ENCODE measurements at places on chromosomes 1 and 21. TPM values are rescaled to one million over a fixed set of nuclear protein-coding genes. Genes with fewer than 3 reads are reported as not detected.
A peak's percentile ranks its signal among the peaks of the same experiment; 100 is the strongest.

DNA sequence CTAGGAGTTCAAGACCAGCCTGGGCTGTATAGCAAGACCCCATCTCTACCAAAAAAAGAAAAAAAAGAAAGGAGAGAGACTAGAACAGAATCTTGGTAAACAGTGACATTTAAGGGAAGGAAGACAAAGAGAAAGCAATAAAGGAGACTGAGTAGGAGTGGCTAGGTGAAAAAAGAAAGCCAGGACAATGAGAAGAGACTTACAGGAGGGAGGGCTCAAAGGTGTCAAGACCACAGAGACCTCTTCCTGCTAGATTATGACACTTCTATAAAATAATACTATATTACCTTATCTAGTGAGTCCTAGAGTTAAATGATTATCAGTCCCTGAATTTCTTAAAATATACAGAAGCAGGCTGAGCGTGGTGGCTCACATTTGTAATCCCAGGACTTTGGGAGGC, 10.1 kb upstream of the EPRS1 start:
- peaks cover 3% of the 10 kb centered on the region for H3K4me1 ChIP-seq
- H3K27me3 ChIP-seq = no peaks in the 10 kb centered on the region
- H3K36me3 ChIP-seq = peaks cover 20% of the 10 kb centered on the region
- no peak for DNase-seq
- no peak overlapping the region for H3K4me3 ChIP-seq

DNA sequence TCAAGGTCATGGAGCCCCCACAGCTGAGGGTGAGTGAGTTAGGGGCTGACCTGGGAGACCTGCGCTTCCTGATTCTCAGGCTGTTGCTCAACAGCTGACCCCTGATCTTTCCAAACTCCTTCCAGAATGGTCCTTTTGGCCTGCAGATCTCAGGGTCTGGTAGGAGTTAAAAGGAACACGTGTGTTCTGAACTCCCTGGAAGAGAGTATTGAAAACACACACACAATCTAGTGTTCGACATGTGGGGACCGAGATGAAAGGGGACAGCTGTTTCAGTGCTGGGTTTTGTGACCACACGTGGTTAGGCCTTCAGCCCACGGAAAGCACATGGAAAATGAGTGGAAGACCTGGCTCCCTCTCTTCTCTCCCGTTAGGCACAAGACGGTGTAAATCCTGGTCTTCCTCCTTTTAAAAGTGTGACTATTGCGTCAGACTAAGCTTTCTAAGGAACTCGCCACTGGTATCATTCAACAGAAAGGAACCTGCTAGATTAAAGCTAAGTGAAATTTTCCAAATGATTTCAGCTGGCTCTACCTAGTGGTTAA, 49.6 kb downstream of the RUNX1 start:
- peaks cover 23% of the 10 kb centered on the region for H3K36me3 ChIP-seq
- no peak overlapping the region for H3K27ac ChIP-seq
- peaks cover 62% of the 10 kb centered on the region for H3K4me1 ChIP-seq

GRCh38 chr1:89863165-89863830, 42.5 kb downstream of the LRRC8D start:
- peaks cover 16% of the 10 kb centered on the region for H3K36me3 ChIP-seq
- DNase-seq = no peak
- no peaks in the 10 kb centered on the region for H3K27me3 ChIP-seq
- H3K4me3 ChIP-seq = no peak overlapping the region
- H3K27ac ChIP-seq = peak overlapping the region; percentile 55
- peaks cover 15% of the 10 kb centered on the region for H3K4me1 ChIP-seq

DNA sequence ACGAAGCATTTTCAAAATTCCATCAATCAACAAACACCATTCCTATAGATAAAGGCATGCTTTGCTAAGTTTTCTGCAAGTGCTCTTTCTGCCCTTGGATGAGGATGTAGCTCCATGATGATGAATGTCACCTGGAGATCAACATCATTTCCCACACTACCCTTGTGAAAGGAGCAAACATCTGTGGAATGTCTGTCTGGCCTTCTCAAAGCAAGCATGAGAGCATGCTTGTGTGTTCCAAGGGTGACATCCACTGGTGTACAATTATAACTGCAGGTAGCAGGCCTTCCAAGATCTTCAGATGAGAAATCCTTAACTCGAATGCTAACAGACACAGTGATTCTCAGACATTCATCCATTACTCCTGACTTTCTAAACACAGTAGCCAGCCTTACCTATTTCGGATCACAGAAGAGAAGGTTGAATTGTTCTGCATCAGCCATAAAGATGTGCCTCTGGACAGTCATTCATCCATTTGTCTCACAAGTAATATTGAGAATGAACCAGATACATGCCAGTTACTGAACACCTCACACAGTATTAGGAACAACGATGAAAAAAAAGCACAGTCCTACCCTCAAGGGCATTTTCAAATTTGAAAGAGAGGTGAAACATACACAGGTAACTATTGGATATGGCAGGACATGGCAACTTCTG, 162.4 kb downstream of the TPR start:
- no peak overlapping the region for H3K4me3 ChIP-seq
- no peaks in the 10 kb centered on the region for H3K36me3 ChIP-seq
- no peak for DNase-seq
- H3K4me1 ChIP-seq = no peaks in the 10 kb centered on the region
- H3K27ac ChIP-seq = no peak overlapping the region
- H3K27me3 ChIP-seq = peaks cover 11% of the 10 kb centered on the region

DNA sequence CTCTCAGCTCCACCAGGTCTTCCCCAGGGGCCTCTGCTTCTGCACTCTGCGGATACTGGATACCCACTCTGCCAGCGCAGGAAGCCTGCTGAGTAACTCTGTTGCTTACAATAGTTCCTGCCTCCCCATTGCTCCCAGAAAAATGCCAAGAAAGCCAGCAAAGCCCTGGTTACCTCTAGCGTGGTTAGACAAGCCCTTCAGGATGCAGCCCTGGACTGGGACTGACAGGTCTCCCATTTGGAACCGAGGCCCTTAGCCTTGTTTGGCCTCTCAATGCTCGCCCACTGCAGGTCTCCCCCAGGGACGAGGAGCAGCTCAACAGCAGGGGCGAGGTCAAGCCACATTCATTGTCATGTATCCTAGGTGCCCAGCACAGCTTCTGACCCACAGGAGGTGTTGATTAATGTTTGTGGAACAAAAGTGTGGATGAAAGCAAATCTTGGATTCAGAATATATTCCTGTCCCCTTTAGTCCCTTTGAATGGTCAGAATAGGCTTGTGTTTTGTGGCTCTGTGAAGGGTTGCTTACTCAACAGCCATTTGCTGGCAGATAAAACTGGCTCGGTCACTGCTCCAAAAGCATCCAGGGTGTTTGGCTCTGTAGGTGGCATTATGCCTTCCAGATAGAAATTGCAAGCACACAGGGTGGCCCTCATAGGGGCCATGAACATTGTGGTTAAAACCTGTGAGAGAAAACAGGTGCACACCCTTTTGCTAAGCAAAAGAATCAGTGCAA, 58.9 kb downstream of the C1orf198 start:
- H3K27me3 ChIP-seq = no peaks in the 10 kb centered on the region
- DNase-seq = no peak
- H3K4me3 ChIP-seq = no peak overlapping the region

SSX2IP gene
- 6.0 TPM for total RNA-seq
